Activated naive CD4-positive, alpha-beta T cell treated with anti-CD3 and anti-CD28 coated beads, Interleukin-2, amount 10 ng/mL, durations not matched to agents 7 days and 5 days (primary cell): ENCODE measurements at places on chromosomes 13 and 19.

DNA sequence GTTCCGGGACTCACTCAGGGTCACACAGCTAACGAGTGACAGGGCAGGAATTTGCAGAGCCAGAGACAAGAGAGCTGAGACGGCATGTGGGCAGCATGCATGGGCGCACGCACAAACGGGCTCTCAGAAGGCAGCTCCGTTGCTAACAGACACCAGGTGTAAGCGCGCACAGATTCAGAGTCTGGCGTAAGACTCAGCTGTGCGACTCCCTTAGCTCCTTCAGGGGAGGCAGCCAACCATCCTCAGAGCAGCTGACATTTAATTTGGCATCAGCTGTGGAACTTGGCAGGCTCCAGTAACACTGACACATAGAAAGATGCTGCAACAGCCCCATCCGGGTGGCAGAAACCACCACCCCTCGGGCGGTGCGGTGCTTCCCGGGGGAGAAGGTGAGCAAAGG is 7.5 kb upstream of the TM6SF2 start:
- no peak for DNase-seq

GRCh38 chr13:108780706-108781105 is 151.3 kb downstream of the MYO16 start:
- DNase-seq, result no peak

DNA sequence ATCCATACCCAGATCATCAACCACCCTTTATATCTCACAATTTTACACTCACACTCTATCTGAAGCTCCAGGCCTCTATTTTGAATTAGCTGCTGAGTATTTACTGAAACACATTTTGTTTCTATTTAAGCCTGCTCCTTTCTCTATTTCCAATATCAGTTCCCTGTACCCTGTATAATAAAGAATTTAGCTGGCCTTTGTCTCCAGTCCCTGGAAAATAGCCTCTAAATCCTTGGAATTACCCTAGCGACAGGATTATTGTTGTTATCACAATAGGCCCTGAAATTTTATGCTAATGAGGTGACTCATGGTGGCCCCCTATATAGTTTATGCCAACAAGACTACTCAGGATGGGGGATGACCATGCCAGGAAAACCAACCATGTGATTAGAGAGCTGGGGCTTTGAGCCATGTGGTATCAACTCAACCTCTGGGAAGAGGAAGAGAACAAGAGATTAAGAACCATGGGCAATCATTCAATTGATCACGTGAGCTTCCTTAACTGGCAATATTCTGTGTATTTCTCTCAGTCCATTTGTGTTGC is 72.7 kb downstream of the KATNAL1 start:
- DNase-seq, result no peak

DNA sequence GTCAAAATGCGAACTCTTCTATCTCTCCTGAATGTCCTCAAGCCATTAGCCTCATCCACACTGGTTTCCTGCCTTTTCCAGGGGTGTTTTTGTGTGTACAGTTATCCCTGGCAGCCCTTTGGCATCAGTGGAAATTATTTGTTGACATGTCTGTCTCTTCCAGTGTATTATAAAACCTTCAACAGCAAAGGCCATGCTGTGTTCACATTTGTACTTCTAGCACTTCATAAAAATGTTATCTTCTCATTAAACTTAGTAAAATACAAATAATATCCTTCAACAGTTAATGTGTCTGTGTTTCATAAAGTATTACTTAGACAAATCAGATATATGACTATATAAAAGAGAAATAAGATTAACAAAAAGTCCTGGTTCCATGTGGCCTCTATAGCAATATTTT is 359.5 kb upstream of the ARGLU1 start:
- DNase-seq, result no peak

DNA sequence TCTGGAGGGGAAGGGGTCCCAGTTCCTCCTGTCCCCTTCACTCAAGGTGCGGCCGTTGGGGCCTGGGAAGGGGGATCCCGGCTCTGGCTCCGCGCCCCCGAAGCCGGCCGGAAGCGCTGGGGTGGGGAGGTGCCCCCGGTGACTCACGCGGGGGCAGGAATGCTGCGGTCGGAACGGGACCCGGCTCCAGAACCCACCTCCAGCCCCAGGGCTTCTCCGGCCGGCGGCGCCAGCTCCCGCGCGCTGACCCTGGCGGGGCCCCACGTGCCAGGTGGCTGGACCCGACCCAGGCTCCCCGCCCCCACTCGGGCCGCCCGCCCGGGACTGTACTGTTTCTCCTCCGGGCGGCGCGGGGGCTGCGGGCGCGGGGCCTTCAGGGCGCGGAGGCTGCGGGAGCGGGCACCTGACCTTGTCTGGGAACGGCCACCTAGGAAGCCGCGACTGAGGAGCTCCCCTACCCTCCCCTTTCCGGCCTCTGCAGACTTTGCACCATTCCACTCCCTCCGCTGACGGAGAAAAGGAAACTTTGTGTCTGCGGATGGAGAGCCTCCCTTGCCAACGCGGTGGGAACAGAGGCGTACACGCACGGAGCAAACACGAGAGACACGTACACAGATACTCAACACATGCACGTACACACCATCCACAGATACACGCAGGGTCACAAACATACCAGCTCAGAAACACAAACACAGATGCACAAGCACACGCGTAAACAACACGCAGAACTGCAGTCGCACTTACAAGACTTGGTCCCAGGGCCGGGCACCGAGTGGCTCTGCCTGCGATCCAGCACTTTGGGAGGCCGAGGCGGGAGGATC is 7.2 kb downstream of the AXL start:
- DNase-seq, result peak; percentile 65

DNA sequence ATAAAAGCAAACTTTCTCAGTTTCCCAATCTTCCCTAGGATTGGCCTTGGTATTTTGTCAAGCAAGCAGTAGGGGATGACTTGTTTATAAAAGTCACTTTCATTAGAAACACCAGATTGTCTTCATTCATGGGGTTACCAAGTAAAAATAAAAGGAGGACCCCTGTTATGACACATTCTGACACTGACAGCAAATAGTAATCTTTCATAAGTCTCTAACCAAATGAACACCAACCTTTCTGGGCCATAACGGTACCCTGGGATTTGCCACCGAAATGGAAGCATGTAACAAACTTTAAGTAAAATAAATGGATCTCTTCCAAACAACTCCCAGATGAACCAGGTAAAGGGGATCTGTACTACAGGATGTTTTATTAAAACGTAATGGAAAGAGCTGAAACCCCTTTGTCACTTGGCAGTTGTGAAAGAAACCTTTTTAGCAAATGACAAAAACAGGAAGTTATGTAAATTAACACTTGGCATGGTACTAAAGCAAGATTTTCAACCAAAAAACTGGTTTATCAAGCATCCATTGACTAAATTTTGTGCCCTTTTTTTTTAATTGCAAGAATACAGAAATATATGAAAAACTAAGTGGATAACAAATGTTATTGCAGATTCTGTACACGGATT is 335.6 kb downstream of the RBM26 start:
- DNase-seq, result no peak

DNA sequence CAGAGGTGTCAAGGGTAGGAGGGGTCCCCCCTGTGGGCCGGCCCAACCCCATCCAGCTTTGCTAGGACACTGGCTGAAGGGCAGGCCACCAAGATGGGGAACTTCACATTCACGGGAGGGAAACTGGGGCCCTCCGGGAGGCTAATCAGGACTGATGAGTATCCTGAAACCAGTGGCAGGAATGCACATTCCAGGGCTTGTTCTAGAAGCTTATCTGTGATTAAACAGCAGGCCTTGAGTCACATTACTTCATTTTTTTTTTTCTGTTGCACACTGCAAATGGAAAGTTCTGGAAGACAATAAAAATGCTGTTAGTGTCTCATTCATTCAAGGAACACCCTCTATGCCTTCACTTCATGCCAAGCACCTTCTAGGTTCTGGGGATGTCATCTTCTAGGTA is 15.5 kb upstream of the SIGLEC11 start:
- no peak for DNase-seq

DNA sequence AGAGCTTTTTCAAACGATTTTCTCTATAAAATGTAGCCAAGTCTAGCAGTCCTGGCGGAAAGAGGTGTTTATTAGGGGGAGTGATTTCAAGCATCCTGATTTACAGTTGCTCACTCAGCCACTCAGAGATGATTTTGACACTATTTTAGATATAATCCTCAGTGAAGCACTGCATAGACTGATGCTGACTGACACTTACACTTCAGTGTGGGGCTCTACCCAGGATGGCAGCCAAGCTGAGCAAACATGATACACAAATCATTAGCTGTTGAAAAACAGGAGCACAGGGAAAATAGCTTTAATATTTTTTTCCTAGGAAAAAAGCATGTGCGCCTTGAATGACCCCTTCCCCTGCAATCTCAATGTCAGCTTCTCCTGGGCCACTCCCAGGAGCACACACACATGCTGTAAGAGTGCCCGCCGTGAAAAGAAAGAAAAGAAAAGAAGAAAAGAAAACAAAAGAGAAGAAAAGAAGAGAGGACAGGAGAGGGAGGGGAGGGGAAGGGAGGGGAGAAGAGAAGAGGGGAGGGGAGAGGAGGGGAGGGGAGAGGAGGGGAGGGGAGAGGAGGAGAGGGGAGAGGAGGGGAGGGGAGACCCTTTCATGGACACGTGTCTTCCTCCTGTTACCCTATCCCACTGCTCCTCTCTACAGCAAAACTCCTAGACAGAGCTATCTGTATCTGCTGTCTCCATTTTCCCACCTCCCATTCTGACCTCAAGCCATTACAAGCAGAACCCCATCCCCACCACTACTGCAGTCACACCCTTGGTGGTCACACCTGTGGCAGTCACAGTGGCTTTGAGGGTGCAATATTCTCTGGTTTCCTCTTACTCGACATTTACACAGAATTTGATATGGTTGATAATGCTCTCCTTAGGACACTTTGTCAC is 36.4 kb downstream of the RCBTB2 start:
- DNase-seq, result peak; percentile 70

- peak; percentile 23 for DNase-seq
Observed at GRCh38 chr19:52638601-52639000, 446 bp upstream of the ZNF83 start.

DNA sequence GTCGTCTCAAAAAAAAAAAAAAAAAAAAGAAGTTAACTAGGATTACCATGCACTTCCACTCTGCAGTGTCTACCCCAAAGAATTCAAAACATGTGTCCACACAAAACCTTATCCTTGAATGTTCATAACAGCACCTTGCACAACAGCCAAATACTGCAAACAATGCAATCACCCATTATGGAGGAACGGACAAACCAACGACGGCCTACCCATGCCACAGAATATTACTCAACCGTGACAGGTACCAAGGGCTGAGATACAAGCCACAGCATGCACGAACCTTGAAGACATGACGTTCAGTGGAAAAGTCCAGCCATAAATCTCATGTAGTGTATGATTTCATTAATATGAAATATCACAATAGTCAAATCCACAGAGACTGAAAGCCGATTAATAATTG is 3.0 kb upstream of the SHISA7 start:
- no peak for DNase-seq

DNA sequence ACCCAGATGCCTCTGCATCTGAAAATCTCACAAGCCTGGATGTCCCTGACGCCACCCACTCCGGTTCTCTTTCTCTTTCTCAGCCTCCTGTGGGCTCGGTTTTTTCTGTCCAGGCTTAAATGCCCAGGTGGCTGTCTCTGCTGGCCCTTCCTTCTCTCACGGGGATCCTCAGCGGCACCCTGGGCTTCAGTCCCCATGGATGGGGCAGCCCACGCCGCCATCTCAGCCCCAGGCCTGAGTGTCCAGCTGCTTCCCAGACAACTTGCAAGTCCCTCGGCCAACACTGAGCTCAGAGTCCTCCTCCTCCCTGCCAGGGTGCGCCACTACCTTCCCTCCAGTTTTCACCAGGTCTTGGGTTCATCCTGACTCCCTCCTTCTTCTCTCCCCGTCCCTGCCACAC is 6.4 kb downstream of the FBN3 start:
- no peak for DNase-seq

DNA sequence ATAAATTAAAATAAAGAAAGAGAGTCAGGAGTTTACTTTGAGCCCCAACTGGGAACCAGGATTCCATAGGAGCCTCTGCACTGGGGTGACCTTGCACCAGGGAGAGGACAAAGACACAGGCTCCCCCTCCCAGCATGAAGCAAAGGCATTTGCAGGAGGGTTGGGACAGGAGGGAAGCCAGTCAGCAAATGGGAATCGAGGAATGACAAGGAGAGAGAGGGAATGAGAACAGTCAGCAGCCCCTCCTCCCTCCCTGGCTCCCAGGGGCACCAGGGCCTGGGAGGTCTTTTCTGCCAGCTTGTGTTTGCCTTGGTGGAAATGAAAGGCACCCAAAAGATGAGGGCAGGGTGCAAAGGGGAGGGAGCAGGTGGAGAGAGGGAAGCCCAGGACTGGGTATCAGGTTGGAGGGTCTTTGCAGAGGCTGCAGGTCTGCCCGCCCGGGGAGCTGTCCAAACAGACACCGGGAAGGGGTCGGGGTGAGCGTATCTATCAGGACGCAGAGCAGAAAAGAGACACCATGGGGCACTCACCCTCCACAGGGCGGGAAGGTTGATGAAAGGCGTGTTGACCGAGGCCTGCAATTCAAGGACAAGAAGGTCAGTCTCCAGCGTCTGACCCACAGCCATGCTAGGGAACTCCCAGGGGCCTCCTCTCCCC is 3.8 kb downstream of the SBSN start:
- DNase-seq, result no peak

DNA sequence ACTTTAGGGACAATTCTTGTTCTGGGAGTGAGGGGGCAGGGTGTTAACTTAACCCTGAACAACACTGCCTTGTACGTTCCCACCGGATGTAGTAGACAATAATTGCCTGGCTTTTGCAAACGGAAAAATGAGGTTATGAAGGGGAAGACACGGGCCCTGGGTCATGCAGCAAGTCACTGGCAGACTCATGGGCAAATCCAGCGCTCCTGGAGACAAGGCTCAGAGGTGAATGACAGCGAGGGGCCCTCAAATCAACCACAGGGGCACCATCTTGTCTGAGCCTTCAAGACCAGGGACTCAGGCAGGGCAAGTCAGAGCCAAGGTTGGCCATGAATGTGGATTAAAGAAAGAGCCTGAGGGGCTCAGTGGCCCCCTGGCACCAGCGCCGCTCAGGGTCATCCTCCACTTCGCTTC is 2.8 kb downstream of the RASA3 start:
- DNase-seq, result peak; percentile 60

- DNase-seq, result no peak
Observed at GRCh38 chr13:76020421-76020955, 384.4 kb downstream of the LMO7 start.

- peak; percentile 85 for DNase-seq
Observed at GRCh38 chr19:11587302-11587974, 9.8 kb upstream of the ZNF627 start.

GRCh38 chr19:38875656-38876395 is 2.2 kb downstream of the RINL start:
- DNase-seq, result no peak
